Esophagus mucosa (tissue), 1 donor: ENCODE measurements at places on chromosomes 5 and 9. TPM values are rescaled to one million over a fixed set of nuclear protein-coding genes. Genes with fewer than 3 reads are reported as not detected.

The MLLT3 gene
- total RNA-seq = 7.9 TPM

The PSMD5 gene
- total RNA-seq = 45.2 TPM

The TAF11L5 gene
- total RNA-seq = not detected

The OTP gene
- total RNA-seq = not detected

The OGN gene
- total RNA-seq = 0.68 TPM

The SLC34A1 gene
- total RNA-seq = 0.60 TPM

The ATOX1 gene
- 84.7 TPM for total RNA-seq

The CTXN3 gene
- total RNA-seq = 0.24 TPM

The FGF10 gene
- 0.20 TPM for total RNA-seq

The CDC42SE2 gene
- total RNA-seq = 15.2 TPM

The SLIT3 gene
- total RNA-seq = 3.5 TPM

The HK3 gene
- 1.4 TPM for total RNA-seq

The SOWAHA gene
- 0.04 TPM for total RNA-seq

The CORO2A gene
- total RNA-seq = 21.2 TPM

The PCDHA9 gene
- 0.04 TPM for total RNA-seq
